NCI-H345 (cell line): ENCODE measurements at places on chromosomes 2 and 18.

- DNase-seq, result no peak
Observed at GRCh38 chr2:99797475-99797874, 307.7 kb upstream of the REV1 start.

DNA sequence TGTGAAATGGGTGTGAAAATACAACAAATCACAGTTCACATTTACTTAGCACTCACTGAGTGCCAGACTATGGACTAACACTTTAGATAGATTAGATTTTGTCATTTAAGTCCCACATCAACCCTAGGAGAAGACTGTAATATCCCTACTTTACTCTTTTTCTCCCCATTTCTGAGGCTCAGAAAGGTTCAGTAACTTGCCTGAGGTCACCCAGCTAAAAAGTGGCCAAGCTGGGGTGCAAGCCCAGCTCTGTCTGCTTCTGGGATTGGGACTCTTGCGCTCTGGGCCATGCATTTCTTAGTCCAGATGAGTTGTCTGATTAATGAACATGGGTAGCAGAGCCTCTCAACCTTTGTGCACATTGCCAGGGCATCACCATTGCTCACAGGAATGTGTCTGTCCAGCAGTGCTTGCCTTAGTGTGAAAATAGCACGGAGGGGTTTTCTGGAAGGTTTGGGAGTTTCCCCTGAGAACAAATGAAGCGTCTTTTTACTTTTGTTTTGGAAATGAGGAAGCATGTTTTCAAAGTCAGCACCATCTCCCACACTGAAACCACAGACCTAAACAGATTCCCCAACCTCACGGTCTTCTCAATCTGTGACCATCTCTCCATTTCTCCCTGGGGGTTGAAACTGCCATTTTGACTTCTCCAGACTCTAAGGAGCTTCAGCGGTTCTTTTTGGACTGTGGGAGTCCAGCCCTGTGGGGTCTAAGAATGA, 31.9 kb downstream of the NRP2 start:
- no peak for DNase-seq

DNA sequence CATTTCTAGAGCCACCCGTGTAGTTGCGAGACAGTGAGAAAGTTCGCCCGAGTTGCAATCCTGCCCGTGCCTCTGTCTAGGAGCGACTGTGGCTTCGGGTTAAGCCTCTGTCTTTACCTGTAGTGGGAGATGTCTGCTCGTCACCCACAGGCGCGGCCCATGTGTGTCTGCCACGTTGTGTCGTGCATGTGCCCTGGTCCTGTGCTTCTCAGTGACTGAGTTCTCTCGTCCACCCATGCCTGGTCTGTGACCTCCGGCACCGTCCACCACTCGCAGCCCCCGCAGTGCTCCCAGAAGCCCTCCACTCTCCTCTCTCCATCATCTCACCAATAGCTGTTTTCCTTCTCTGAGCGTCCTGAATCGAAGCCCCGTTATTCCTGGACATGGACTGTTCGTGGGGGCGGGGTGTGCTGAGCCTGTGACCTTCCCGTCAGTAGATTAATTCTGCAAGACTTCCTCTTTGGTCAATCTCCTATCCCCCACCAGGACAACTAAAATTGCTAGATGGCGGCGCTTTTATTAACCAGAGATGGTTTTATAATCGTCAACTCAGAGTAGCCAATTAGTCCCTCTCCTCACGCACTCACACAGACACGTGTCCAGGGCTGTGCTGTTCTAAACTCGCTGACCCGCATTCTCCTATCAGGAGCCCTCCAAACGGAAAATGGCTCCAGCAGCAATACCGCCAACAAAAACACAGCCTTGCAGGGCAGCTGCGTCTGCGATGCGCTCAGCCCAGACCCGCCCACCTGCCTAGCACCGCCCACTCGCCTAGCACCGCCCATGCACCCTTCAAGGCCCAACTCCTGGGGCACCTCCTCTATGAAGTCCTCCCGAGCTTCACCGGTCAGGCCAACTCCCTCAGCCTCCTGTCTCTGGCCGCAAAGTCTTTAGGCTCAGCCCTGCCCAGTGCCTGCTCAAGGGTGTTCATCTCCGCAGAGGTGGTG, 119.4 kb downstream of the TWIST2 start:
- DNase-seq, result no peak

DNA sequence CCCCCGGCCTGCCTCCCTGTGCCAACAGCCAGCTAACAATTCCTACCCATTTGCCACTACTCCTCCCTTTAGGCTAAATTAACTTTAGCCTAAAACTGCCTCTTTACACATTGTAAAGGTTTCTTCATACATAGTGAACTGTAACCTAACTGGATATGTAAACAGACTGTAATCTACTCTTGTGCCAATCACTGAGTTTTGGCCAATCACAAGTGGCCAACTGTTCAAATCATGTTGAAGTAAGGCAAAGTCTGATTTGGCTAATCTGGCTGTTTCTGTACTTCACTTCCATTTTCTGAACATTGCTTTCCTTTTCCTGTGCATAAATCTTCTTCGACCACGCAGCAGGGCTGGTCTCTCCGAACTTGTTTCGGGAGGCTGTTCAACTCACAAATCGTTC, 103.6 kb upstream of the LYPD6 start:
- no peak for DNase-seq

- DNase-seq, result no peak
Observed at GRCh38 chr18:12750076-12750714, 47.4 kb downstream of the PSMG2 start.

DNA sequence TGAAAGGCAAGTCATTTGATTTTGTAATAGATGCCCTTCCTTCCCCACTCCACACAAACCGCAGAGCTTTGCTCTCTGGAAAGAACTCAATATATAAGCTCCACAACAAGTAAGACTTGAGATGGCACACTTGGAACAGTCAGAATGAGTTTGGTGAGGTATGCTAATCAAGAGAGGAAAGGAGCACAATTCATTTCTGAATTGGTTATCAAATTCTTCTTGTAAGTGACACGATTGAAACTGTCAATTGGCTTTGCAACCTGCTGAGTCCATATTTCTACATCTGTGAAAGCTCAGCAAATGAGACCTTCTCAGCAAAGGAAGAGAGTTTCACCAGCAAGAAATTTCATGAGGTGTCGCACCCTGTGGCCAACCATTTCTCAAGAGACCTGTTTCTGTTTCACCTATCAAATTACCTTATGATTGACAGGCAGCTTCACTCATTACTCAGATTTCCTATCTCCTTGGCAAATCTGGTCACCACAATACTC, 19.1 kb downstream of the CTLA4 start:
- no peak for DNase-seq

DNA sequence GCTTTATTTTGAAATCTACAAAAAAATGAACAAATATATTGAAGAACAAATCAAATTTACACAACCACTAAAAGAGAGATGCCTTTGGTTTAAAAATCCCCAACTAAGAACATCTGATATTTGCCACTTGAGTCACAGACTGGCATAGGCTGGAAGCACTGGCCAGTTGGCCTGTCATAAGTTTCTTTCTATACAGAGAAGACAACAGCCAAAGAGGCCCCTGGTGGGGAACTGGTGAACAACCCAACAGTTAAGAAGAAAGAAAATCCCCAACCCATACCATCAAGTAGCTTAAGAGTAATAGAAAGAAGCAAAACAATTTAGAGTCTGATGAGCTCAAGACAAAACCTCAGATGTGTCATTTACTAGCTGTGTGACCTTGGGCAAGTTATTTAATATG, 45.5 kb downstream of the OSR1 start:
- no peak for DNase-seq

- DNase-seq, result no peak
Observed at GRCh38 chr2:70891572-70892357, 43.9 kb upstream of the ATP6V1B1 start.

DNA sequence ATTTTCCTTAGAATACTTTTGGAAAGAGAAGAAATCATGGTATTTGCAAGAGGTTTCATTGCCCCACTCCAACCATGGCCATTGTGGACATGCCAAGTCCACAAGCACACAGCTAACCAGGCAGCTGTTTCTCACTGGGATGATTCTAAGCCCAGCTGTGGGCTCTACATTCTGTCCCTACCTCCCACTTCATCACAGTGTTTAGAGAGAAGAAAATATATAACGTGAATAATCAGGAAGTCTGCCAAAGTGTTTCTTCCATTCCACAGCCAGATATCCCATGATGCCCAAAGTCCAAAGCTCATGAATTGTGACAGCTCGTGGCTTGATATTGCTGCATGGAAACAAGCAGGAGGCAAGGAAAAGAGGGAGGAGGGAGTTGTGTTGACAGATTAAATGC, 433.7 kb upstream of the GYPC start:
- DNase-seq, result no peak

DNA sequence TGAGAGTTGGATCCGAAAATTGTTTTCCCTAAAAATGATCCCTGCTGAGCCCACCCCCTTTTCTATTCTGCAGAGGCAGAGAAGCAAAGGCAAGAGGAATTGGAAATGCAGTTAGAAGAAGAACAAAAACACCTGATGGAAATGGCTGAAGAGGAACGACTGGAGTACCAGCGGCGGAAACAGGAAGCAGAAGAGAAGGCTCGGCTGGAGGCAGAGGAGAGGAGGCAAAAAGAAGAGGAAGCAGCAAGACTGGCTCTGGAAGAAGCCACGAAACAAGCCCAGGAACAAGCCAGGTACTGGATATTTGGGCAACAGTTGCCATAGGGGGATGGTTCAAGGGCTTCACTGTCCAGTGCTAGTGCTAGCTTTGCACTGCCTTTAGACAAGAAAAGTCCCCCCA, 41.7 kb downstream of the SUMO1 start:
- no peak for DNase-seq

DNA sequence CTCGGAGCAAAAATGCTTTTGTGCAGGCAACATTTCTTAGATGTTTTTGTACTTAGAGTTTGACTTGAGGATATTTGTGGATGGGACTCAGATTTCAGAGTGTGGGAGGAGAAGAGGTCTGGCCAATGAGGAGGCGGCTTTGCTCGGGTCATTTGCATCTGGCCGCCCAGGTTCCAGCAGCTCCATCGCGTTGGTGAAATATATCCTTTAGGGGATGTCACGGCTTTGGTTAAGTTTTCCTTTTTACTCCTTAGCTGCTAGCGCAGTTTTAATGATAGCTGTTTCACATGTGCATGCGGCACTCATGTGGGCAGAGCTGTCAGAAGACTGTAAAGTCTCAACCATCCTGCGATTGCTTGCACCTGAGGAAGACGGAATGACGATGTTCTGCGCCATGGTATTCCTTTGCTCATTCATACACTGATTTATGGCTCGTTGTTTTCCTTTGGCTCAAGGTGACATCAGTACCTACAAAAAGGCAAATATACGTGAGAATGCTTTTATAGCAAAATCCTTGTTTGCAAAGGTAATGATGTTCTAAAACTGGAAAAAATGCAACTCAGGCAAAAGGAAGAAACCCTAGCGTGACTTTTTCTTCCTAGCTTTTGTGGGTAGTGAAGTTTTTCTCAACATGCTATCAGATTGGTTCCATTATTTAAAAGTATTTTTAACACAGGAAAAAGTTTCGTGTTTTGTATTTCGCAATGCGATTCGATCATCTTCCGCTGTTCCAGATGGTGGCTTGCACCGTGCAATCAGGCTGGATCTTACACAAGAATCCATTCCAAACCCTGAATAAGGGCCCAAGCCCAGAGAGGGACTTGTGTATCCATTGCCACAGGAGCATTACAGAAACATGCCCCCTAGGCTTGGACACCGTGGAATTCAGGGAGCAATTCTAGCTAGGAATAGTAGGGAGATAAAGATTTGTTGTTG, 70.5 kb upstream of the ZNF516 start:
- DNase-seq, result no peak

DNA sequence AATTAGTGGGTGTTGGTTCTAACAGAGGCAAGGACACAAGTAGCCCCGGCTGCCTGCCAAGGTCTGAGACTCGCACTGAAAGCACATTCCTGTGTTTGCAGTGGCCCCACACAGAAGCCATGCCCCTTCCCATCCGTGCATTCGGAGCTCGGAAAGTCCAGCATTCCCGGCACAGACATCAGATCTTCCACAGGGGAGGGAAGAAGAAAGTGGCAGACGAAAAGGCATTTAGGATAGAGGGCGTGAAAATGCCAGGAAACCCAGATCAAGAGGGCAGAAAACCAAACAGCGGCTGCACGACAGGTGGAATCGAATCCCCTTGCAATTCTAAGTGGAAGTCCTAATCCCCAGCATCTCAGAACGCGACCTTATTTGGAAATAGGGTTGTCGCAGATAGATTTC, 105.5 kb upstream of the ASB18 start:
- DNase-seq, result no peak

DNA sequence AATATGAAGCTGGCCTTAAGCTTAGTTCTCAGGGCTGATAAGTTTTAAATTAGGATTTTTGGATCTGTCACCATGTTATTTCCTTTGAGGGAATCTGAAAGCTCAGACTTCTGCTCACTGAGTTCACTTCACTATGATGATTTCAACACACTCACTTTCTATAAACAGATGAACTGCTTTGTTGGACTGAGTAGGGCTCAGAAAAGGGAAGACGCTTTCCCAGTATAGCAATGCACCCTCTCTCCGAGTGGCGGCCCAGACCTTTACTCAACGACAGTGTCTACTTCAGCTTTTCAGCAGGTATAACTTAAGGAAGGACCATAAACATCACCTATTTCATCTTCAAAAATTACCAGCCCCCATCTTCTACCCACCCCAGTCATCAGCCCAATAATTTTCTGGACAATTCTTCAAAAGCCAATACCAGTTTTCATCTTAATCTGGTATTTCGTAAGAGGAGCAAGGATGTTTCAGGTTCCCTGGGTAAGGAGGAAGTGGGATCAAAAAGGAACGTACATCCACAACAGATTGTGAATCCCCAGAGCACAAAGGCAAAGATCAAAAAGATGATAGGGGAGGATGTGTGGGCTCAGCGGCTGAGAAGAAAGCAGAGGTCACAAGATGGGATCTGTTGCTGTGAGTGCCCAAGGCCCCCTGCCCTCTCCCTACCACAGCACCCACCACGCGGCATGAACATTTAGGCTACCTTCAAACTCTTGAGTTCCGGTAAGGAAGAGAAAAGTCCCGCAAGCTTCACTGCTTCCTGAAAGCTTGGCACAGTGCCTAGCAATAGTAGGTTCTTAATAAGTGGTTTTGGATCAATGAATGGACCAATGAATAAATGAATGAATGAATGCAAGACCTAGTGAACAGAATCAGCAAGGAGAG, 41.9 kb downstream of the LPIN2 start:
- no peak for DNase-seq

DNA sequence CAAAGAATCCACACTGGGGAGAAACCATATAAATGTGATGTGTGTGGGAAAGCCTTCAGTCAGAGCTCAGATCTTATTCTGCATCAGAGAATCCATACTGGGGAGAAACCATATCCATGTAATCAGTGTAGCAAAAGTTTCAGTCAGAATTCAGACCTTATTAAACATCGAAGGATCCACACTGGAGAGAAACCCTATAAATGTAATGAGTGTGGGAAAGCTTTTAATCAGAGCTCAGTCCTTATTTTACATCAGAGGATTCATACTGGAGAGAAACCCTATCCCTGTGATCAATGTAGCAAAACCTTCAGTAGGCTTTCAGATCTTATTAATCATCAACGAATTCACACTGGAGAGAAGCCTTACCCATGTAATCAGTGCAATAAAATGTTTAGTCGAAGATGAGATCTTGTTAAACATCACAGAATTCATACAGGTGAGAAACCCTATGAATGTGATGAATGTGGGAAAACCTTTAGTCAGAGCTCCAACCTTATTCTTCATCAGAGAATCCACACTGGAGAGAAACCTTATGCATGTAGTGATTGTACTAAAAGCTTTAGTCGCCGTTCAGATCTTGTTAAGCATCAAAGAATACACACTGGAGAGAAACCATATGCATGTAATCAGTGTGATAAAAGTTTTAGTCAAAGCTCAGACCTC, 16.7 kb upstream of the ZSCAN30 start:
- DNase-seq, result no peak
